ENCODE measurements at places on chromosomes 1 and 21.

- no peak for DNase-seq
Measured at GRCh38 chr1:40930174-40930964, 49.1 kb upstream of the CTPS1 start.

DNA sequence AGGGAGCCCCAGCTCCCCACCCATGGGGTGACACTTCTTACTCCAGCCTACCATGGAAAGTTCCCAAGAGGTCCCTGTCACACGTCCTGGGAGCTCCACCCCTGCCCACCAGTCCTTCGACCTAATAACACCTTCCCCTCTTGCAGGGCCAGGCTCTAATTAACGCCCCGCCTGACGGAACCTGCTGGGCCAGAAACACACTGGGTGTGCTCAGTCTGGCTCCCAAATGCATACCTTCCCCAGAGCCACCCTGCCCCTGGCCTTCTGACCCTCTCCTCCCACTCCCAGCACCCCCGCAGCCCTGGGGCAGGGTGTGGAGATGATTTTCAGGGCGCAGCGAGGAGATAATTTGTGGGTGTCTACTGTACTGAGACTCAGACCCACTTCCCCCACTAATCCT lies 20.6 kb downstream of the PGLYRP3 start:
- no peak for DNase-seq

DNA sequence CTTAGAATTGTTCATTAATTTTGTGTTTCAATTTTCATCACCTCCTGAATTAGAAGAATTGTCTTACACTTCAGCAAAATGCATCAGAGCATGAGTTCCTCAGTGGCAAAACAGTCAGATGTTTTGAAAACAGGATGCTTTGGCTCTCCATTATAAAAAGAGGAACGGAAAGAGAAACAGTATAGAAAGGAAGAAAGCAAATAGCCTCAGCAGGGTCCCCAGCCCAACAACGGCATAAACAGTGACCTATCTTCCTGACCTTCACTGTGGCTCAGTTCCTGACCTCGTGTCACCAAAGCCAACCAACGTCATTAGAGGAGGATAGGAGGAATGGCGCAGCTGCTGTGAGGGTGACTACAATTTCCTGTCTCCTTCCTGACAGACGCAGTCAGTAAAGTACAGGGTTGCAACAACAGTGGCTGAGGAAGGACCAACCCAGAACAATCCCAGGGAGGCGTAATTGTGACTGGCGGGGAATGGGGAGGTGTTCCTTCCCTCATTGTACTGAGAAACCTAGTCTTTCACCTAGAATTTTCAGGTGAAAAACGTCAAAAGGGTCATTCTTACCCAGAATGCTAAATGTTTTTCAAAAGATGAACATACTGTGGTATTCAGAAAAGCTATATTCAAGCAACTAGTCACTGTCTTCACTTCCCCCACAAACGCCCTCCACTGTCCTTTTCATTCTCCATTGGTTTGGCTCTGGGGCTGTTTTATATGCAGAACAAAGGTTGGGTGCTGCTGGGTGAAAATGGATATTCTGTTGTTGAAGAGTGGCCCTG lies 197.9 kb upstream of the SGIP1 start:
- peak; percentile 26 for DNase-seq

GRCh38 chr1:30742963-30743559 lies 14.5 kb downstream of the LAPTM5 start:
- no peak for DNase-seq

- DNase-seq: no peak
Measured at GRCh38 chr1:162391790-162392563, 10.4 kb downstream of the C1orf226 start.

DNA sequence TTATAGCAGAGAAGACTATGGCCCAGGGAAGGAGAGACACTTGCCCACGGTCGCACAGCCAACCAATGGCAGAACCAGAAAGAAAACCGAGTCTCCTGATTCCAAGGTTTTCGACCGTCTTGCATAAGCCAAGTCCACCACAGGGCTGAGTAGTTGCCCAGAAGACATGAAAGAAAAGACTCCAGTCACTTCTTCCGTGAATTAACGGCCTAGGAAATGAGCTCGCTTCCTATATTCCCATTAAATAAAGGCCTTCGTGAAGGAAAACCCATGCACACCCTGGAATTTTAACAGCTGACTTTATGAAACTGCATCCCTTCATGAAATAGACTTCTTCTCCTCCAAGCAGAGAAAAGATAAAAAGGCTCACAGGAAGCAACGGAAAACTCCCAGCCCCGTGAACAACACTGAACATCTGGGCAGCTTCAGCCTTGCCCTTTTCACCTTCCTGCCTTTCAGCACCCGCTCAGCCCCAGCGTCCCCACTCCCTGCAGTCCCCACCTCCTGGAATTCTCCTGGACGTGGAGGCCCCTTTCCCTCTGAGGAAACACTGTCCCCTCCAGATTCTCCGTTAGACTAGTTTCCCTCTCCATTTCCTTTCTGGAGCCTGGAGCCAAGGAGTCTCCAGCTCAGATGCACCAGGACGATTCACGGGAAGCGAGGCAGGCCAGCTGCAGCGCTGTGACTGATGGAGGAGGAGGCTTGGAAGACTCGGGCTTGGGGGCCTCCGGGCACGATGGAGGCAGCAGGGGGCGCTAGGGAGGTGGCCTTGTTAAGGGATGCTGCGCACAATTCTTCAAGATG lies 2.7 kb upstream of the MYOC start:
- peak; percentile 55 for DNase-seq

- DNase-seq: peak; percentile 47
Measured at GRCh38 chr1:226651732-226652105, 87.4 kb downstream of the ITPKB start.

DNA sequence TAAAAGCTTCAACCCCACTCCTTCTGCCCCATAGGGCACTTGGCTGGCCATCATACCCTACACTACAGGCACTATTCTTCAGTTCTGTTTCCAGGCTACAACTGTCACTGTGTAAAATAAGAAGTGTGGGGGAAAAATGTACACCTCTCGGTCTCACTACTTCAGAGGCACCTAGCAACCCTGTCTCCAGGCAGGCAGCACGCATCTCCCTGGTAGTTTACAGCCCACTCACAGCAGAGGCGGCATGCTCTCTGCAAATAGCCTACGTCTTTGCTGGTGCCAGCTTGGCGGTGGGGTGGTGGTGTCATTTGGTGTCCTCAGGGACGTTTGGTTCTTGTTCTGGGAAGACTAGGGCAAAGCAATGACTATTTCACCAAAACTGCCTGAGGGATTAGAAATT lies 48.2 kb upstream of the BTG3 start:
- no peak for DNase-seq

GRCh38 chr1:22745669-22746585 lies 35.3 kb downstream of the EPHB2 start:
- no peak for DNase-seq

DNA sequence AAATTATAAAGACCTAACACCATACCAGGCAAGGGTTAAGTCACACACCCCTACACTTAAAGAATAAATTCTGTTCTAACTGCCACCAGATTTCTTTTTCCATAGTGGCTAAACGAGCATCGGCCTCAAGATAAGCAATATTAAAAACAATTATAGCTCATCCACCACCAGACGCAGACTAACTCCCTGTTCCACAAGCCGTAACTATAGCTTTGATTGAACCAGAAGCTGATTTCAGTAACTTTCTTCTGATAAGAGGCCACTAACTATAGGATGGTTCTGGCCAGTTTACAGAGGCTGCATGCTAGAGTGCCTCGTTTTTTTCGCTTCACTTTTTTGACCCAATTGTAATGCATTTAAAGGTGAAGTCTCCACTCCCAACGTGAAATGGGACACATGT lies 238.8 kb downstream of the MRPL39 start:
- DNase-seq: no peak

DNA sequence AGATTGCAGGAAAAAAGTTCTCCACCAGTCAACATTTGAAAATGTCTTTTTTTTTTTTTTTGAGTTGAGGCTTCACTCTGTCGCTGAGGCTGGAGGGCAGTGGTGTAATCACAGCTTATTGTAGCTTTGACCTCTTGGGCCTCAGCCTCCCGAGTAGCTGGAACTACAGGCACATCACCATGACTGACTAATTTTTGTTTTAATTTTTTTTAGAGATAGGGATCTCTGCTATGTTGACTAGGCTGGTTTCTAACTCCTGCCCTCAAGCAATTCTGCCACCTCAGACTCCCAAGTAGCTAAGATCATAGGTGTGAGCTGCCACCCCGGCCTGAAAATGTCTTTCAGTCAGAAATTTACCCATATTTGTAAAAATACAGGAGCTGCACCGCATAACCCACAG lies 30.6 kb upstream of the USP24 start:
- DNase-seq: no peak

DNA sequence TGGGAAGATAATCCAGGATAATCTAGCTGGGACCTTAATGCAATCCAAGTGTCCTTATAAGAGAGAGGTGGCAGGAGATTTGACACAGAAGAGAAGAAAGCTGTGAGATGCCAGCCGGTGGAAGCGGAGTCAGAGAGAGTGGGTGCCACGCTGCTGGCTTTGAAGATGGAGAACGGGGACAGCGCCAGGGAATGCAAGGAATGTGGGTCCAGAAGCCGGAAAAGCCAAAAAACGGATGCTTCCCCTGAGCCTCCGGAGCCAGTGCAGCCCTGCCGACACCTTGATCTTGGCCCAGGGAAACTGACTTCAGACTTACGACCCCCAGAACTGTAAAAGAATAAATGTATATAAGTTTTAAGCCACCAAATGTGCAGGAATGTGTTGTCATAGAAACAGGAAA lies 152.6 kb downstream of the ZNF281 start:
- no peak for DNase-seq

GRCh38 chr21:45138199-45139002 lies 64.0 kb downstream of the ADARB1 start:
- DNase-seq: peak; percentile 59

DNA sequence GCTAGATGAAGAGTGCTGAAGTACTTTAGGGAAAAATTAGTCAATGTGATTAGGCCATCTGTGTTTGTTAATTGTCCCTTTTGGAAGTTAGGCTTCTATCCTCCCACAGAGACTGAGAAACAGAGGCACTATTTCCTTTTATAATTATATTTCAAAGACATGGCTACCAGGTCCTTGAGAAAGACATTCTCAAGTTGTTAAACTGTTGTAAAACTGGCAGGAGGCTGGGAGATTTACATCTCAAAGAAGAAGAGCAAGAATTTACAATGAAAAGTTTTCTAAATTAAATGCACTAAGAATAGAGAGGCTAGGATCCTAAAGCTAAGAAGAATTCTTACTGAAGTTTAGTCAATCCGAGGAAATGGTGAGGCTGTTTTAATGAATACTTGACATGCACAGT lies 74.0 kb upstream of the BRINP3 start:
- DNase-seq: no peak

DNA sequence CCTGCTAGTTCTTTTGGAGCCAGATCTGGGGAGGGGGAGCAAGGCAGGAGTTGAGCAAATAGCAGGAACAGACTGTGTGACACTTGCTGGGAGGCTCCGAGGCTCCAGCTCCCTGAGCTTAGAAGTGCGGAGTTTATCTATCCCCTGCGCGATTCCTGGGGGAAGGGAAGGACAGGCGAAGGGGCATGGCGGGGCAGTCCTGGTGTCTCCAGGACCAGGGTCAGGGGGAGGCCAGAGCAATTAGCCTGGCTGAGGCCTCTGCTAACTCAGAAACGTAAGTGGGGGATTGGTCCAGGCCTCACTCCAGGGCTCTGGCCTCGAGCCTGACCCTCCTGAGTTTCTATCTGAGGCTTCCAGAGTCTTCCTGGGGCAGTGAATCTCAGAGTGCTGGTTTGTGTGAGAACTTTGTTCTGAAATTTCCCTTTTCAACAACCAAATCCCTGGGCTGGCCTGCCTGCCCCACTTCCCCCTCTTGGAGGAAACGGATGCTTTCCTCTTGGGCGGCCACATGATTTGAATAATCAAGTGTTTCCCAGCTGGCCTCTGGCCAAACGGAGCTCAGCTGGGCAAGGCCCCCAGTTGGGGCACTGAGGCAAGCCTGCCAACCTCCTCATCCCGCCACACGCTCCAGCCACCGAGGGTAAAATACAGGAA lies 15.6 kb downstream of the ALPL start:
- DNase-seq: peak; percentile 52

DNA sequence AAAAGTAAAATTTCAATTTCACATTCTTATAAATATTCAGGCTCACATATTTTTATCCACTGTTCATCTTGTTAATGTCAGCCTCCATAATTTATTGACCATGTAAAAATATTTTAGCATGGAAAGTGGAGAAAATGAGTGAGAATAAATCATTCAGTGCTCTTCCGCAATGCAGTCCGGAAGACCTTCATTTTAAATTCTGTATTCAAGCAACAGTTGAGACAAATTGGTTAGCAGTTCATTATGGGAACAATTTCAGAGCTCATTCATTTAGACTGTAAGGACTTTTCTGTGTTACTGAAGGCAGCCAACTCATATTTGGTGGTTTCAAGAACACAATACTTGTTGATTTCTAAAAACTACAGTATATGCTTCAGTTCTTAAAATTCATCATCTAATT lies 97.8 kb downstream of the TYW3 start:
- DNase-seq: no peak

DNA sequence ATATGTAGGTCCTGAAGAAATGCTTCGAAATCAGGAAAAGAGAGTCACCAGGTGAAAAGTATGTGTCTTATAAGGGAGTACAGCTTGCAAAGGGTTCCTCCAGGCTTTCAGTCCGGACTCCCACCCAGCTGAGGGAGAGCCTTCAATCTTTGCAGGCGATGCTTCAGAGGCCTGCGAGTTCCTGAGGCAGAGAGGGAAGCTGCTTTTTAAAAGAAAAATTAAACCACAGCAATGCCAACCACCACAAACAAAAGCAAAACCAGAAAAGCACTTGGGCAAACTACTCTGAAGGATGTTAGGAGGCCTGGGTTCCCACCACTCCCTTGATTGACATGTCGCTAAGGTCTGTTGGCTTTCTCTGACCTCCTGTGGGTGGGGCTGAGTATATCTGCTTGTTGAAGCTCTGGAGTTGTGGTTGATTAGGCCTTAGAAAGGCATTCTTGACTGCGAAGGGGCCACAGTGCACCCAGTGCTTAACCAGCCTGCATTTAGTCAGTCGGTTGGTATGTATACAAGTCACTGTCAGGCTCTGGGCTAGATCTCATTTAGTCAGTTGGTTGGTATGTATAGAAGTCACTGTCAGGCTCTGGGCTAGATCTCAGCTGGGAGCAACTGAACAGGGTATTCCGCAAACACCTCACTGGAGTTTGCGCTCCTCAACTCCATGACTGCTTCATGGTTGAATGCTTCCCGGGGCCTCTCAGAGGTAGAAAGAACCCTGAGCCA lies 1.2 kb downstream of the NIPAL3 start:
- peak; percentile 74 for DNase-seq

DNA sequence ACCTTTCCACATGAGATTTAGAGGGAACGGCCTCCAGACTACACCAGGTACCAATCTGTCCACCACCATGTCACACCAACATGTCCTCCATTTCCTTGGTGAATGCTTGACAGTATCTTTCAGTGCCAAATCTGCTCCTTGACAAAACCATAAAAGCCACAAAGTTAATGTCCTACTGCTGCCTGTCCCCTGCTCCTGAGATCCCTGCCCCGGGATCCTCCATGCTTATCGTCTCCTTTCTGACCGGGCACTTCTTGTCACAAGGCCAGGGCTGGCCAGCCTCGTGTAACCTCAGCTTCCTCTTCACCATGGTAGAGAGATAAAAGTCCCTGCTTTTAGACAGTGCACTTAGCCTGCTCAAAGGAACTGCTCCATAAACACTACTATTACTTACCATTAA lies 136.2 kb downstream of the NAV1 start:
- DNase-seq: no peak

- no peak for DNase-seq
Measured at GRCh38 chr1:161702250-161702649, 4.8 kb upstream of the FCRLA start.

- peak; percentile 31 for DNase-seq
Measured at GRCh38 chr1:203629507-203630082, 3.0 kb downstream of the ATP2B4 start.

GRCh38 chr1:8082945-8083344 lies 56.8 kb upstream of the ERRFI1 start:
- DNase-seq: no peak

GRCh38 chr21:15667010-15667409 lies 62.8 kb upstream of the USP25 start:
- DNase-seq: no peak

Data from naive thymus-derived CD8-positive, alpha-beta T cell (primary cell).